Activated naive CD4-positive, alpha-beta T cell treated with Interleukin-2 at 50 U/mL for 16 hours (primary cell): ENCODE measurements at places on chromosomes 3 and 15.

- no peak for DNase-seq
These were observed 263.3 kb downstream of the CLSTN2 start for GRCh38 chr3:140198242-140198641.

DNA sequence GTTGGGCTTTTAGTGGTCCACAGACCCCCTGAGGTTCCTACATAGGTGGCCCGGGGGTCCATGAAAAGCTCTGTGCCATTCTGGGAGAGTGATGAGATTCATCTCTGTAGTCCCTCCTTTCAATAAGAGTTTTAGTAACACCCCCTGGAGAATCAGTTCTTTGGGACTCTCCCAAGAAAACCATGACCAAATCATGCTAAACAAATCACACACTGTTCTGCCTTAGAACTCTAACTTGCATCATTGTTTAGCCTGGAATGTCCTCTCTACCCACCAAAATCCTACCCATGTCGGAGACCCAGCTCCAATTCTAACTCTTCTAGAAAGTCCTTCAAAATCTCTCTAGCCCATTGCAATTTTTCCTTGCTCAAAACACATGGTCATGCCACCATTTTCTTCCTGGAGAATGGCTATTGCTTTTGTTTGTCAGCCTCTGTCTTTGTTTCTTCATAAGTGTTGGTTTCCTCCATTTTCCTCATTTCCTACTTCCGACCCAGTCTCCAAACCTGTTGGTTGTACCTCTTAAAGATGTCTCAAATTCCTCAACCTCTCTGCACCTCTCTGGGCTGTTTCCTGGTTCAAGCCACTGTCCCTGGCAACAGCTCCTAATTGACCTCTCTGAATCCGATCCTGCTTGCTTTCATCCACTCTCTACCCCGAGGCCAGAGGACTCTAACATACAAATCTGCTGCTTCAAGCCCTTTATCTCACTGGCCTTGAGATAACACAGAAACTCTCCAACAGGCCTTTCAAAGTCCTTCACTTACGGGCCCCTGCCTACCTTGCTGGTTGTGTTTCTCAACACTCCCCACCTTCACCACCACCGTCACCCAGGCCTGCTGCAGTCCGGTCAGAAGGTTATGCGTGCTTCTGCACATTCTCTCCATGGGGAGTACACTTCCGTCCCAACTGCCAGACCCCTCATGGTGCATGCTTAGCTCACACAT lies 23.7 kb downstream of the CYP19A1 start:
- no peak for DNase-seq

GRCh38 chr3:55858302-55858701 lies 371.2 kb upstream of the WNT5A start:
- DNase-seq = no peak

DNA sequence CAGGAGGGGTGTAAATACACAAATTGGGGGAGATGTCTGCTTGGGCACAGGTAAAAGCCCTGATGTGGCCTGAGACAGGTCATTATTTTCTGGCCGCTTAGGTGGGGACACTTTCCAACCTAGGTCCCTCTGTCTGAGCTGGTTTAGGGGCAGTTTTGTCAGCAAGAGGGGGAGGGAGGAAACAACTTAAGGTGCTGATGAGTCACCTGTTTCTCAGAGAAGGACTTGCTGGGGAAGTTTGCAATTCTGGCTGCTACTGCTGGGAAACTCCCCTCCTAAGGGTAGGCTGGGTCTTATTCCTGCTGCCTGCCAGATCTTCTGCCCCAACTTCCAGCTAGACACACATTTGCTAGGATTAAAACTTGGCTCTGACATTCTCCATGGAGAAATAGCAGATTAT lies 4.8 kb upstream of the RHOV start:
- DNase-seq = peak; percentile 28

GRCh38 chr3:32143849-32144757 lies 37.7 kb downstream of the GPD1L start:
- DNase-seq = peak; percentile 27

DNA sequence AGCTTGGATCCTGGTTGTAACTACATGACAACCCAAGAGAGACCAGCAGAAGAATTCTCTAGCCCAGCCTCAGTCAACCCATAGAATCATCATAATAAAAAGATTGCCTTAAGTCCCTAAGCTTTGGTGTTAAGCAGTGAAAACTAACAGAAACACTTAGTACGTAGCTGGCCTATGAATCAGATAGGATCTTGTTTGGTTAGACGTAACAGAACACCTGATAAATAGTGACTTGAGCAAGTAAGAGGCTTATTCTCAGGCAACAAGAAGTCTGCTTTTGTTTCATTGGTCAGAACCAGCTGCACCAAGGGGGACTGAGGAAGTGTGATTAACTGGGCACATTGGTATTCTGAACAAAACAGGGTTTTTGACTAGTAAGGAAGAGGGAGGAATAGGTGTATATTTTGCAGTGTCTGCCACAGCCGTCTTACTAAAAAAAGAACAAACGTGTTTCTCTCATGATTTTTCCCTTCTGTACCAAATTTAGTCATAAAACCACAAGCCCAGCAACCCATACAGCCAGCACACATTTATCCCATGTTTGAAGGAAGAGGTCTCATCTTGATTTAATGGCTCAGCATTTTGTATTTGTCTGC lies 53.3 kb upstream of the GLCE start:
- DNase-seq = no peak
